ENCODE measurements at places on chromosomes 7 and 10. TPM values are rescaled to one million over a fixed set of nuclear protein-coding genes. Genes with fewer than 3 reads are reported as not detected.
A peak's percentile ranks its signal among the peaks of the same experiment; 100 is the strongest.

Gene STARD3NL
- total RNA-seq: 92.6 TPM

Gene PLEKHS1
- total RNA-seq: not detected

Gene ZNF853
- 7.9 TPM for total RNA-seq

Gene ATP6V0A4
- not detected for total RNA-seq

Gene MOGAT3
- total RNA-seq: not detected

- H3K27ac ChIP-seq: no peak overlapping the region
- no peak overlapping the region for H3K4me3 ChIP-seq
- no peaks in the 10 kb centered on the region for H3K36me3 ChIP-seq
- H3K27me3 ChIP-seq: peaks cover 3% of the 10 kb centered on the region
Measured at GRCh38 chr10:34213805-34214197, 601.3 kb downstream of the PARD3 start.

DNA sequence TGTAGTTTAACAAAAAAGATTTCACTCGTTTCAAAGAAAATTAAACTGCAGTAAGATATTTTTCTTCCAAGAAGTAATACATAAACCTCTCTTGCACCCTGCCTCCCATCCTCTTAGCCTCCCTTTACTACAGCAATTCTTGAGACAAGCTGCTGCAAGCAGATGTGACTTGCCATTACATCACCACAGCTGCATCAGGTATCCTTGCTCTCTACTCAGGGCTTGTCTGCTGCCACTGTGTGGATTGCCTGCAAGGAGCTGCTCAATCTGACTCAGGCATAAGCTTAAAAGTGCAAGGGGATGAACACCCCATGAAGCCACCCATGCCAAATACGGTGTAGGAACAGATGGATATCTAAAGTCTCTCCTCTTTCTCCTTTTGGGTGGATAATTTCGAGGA lies 609.9 kb downstream of the DNAJB9 start:
- no peak for DNase-seq
- H3K36me3 ChIP-seq: no peaks in the 10 kb centered on the region
- H3K4me1 ChIP-seq: no peaks in the 10 kb centered on the region
- no peak overlapping the region for H3K4me3 ChIP-seq
- H3K27ac ChIP-seq: no peak overlapping the region

DNA sequence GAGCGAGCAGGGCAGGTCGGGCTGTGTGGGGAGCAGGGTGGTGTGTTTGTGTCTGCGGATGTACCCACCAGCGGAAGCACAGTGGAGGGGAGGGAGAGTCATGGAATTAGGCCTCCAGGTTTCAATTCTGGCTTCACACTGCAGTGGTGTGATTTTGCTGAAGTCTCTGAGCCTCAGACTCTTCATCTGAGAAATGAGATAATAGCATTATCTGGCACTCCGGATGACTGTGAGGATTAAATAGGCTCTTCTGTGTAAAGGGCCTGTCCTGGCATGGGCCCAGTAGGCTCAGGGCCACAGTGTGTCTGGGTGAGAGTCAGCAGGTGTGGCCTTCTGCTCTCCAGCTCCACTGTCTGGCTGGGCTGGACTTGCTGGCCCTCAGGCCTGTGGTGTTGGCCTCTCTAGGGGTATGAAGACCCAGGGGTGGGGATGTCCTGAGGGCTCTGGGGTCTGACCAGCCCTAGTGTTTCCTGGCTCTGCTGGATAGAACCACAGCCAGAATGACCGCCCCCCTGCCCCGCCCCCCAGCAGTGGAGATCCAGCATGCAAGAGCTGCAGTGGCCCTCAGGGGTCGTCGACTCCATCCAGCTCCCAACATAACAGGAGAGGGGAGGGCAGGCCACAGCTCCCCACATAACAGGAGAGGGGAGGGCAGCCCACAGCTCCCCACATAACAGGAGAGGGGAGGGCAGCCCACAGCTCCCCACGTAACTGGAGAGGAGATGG lies 178.6 kb downstream of the RPS24 start:
- no peak overlapping the region for H3K4me3 ChIP-seq
- peaks cover 8% of the 10 kb centered on the region for H3K27me3 ChIP-seq
- no peak overlapping the region for H3K27ac ChIP-seq
- no peak for DNase-seq
- no peaks in the 10 kb centered on the region for H3K4me1 ChIP-seq
- H3K36me3 ChIP-seq: no peaks in the 10 kb centered on the region

DNA sequence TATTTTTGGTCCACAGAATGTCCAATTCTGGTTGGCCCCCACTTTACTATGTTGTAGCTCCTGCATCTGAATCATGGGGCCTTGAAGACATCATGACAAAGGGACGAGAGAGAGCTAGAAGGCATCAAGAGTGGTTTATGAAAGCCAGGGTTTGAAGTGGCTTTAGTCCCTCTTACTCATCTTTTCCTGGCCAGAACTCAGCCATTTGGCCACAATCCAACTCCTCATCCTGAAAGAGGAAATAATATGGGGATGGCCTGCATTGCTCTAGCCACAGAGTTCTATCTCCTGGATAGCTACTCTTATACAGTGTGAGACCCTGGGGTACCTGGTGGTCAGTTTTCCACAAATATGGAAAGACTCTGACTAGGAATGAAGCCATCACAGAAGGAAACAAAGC lies 418.9 kb downstream of the XPNPEP1 start:
- DNase-seq: no peak
- no peaks in the 10 kb centered on the region for H3K4me1 ChIP-seq
- H3K4me3 ChIP-seq: no peak overlapping the region
- H3K27me3 ChIP-seq: no peaks in the 10 kb centered on the region
- no peak overlapping the region for H3K27ac ChIP-seq

GRCh38 chr10:69693886-69694285 lies 63.8 kb downstream of the FAM241B start:
- H3K27ac ChIP-seq: no peak overlapping the region
- H3K27me3 ChIP-seq: peaks cover 4% of the 10 kb centered on the region
- H3K36me3 ChIP-seq: no peaks in the 10 kb centered on the region
- no peak overlapping the region for H3K4me3 ChIP-seq

- peaks cover 21% of the 10 kb centered on the region for H3K4me1 ChIP-seq
- peaks cover 59% of the 10 kb centered on the region for H3K36me3 ChIP-seq
- peak overlapping the region; percentile 38 for H3K4me3 ChIP-seq
- DNase-seq: no peak
- H3K27me3 ChIP-seq: peaks cover 22% of the 10 kb centered on the region
Measured at GRCh38 chr10:33190406-33190805, 144.1 kb downstream of the NRP1 start.

DNA sequence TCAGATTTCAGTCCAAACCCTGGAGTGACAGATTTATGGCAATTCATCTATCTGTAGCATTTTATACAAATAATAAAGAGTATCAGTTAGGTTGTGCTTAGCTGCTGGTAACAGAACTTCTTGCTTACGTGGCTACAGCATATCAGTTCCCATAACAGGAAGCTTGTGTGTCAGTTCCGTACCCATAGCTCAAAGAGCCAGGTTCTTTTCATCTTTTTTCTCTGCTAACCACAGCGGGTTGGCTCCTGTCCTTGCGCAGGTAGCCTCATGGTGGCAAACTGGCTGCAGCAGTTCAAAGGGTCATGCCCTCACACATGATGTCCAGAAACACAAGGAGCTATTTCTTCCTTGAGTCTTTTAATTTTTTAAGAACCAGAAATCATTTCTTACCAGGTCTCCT lies 1041.8 kb downstream of the GATA3 start:
- H3K4me3 ChIP-seq: no peak overlapping the region
- peaks cover 2% of the 10 kb centered on the region for H3K27me3 ChIP-seq
- peaks cover 5% of the 10 kb centered on the region for H3K4me1 ChIP-seq
- H3K36me3 ChIP-seq: no peaks in the 10 kb centered on the region
- no peak overlapping the region for H3K27ac ChIP-seq
- no peak for DNase-seq

DNA sequence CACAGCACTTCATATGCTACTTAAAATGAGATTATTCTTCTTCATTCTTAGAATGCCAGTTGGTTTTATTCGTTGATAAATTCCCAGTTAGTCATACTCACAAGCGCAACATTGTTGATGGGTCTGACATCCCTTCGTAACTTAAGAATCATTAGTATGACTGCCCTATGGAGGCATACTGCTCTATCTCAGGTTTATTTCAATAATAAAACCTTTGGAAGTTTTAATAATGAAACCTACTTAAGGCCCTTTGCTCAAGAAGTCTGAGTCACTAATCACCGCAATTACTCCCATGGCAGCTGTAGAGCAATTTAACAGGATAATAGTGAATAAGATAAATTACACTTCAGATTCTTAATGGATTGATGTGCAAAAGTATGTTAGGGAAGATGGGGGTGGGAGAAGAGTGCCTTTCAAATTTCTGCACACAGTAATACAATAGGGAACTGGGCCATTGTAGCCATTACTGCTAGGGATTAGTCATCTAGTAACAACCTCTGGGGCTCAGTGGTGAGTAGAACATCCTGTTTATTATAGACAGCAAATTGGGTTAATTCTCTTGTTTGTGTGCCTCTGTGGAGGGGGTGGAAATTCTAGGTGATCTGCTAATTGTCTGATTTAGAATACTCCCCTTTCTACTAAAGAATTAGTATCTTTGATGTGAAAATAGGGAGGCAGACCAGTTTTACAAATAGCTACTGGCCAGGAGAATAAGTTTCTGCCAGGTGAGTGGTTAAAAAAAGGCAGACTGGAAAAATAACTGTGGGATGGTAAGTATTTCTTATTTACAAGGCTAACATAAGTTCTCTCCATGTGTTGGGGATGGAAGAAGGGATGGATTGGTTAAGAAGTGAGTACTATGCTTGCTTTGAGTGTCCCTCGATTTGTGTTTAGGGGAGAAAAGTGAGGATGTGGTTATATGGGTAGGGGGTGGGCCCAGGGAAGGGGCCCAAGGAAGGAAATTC lies 74.5 kb upstream of the VKORC1L1 start:
- DNase-seq: no peak
- H3K4me3 ChIP-seq: peak overlapping the region; percentile 43
- H3K27me3 ChIP-seq: peaks cover 4% of the 10 kb centered on the region
- peaks cover 9% of the 10 kb centered on the region for H3K36me3 ChIP-seq
- H3K4me1 ChIP-seq: peaks cover 70% of the 10 kb centered on the region

- H3K36me3 ChIP-seq: peaks cover 4% of the 10 kb centered on the region
- no peak overlapping the region for H3K4me3 ChIP-seq
- peak; percentile 11 for DNase-seq
- H3K27me3 ChIP-seq: no peaks in the 10 kb centered on the region
Measured at GRCh38 chr7:31890766-31891165, 179.4 kb downstream of the PDE1C start.

GRCh38 chr10:84179059-84179710 lies 5.6 kb downstream of the GPR15LG start:
- no peak for DNase-seq
- no peaks in the 10 kb centered on the region for H3K36me3 ChIP-seq
- H3K4me3 ChIP-seq: no peak overlapping the region
- H3K4me1 ChIP-seq: peaks cover 3% of the 10 kb centered on the region
- H3K27ac ChIP-seq: no peak overlapping the region

DNA sequence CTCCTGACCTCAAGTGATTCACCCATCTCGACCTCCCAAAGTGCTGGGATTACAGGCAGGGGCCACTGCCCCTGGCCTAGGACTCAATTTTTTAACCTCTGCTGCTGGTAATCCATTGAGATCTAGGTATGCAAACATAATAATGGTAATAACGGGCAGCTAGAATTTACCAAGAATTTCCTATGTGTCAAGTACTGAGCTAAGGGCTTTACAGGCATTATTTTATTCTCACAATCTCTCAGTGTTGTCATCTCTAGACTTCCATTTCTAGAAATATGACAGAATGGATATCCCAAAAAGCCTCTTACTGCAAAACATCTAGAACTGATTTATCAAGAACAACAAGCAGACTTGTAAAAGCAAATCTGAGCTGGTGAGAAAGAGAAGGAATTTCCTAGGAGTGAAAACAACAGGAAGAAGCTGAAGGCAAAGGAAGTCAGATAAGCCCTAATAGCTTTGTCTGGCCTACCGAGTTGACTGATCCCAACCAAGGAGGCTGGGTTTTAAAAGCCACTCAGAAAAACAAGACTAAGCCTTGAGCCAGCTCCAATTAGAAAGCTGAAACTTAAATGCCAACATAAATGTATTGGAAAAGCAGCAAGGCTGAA lies 70.6 kb downstream of the CCDC71L start:
- H3K27me3 ChIP-seq: no peaks in the 10 kb centered on the region
- H3K27ac ChIP-seq: peak overlapping the region; percentile 98
- H3K4me1 ChIP-seq: peaks cover 34% of the 10 kb centered on the region
- no peaks in the 10 kb centered on the region for H3K36me3 ChIP-seq
- H3K4me3 ChIP-seq: no peak overlapping the region

GRCh38 chr7:43568529-43568928 lies 14.4 kb upstream of the STK17A start:
- no peak overlapping the region for H3K27ac ChIP-seq
- no peaks in the 10 kb centered on the region for H3K36me3 ChIP-seq
- H3K27me3 ChIP-seq: peaks cover 2% of the 10 kb centered on the region
- DNase-seq: no peak
- H3K4me1 ChIP-seq: peaks cover 4% of the 10 kb centered on the region

GRCh38 chr7:73872056-73872908 lies 11.3 kb downstream of the TMEM270 start:
- H3K4me1 ChIP-seq: peaks cover 2% of the 10 kb centered on the region
- H3K27me3 ChIP-seq: peaks cover 2% of the 10 kb centered on the region
- no peaks in the 10 kb centered on the region for H3K36me3 ChIP-seq
- no peak for DNase-seq

GRCh38 chr10:69578508-69578991 lies 5.3 kb upstream of the NEUROG3 start:
- H3K27ac ChIP-seq: no peak overlapping the region
- DNase-seq: no peak
- peaks cover 34% of the 10 kb centered on the region for H3K4me1 ChIP-seq
- H3K27me3 ChIP-seq: peaks cover 34% of the 10 kb centered on the region
- no peaks in the 10 kb centered on the region for H3K36me3 ChIP-seq

DNA sequence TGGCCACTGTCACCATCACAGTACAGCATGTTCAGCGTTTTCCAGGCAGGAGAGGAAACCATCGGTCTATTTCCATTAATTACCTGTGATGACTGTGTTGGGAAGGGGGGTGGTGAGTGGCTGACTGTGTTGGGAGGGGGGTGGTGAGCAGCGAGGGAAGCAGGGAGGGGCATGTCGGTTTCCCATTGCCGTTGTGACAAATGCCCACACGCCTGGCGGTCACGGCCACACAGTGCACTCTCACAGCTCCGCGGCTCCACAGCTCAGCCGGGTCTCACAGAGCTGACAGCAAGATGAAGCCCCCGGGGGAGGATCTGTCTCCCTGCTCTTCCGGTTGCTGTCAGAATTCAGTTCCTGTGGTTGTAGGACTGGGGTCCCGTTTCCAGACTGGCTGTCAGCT lies 39.0 kb downstream of the AP5Z1 start:
- no peak overlapping the region for H3K27ac ChIP-seq
- DNase-seq: no peak
- H3K36me3 ChIP-seq: peaks cover 3% of the 10 kb centered on the region
- peaks cover under 1% of the 10 kb centered on the region for H3K4me1 ChIP-seq
- H3K27me3 ChIP-seq: no peaks in the 10 kb centered on the region

- H3K27me3 ChIP-seq: peaks cover 9% of the 10 kb centered on the region
- peak overlapping the region; percentile 40 for H3K4me3 ChIP-seq
- H3K27ac ChIP-seq: peak overlapping the region; percentile 17
- DNase-seq: no peak
- peaks cover 29% of the 10 kb centered on the region for H3K4me1 ChIP-seq
Measured at GRCh38 chr7:105805447-105806019, 70.9 kb downstream of the ATXN7L1 start.

GRCh38 chr7:30313793-30314192 lies 29.4 kb downstream of the ZNRF2 start:
- H3K27me3 ChIP-seq: peaks cover 2% of the 10 kb centered on the region
- no peak overlapping the region for H3K27ac ChIP-seq
- H3K4me3 ChIP-seq: no peak overlapping the region
- H3K36me3 ChIP-seq: no peaks in the 10 kb centered on the region
